ENCODE measurements at places on chromosomes 2 and 18. TPM values are rescaled to one million over a fixed set of nuclear protein-coding genes. Genes with fewer than 3 reads are reported as not detected.

DNA sequence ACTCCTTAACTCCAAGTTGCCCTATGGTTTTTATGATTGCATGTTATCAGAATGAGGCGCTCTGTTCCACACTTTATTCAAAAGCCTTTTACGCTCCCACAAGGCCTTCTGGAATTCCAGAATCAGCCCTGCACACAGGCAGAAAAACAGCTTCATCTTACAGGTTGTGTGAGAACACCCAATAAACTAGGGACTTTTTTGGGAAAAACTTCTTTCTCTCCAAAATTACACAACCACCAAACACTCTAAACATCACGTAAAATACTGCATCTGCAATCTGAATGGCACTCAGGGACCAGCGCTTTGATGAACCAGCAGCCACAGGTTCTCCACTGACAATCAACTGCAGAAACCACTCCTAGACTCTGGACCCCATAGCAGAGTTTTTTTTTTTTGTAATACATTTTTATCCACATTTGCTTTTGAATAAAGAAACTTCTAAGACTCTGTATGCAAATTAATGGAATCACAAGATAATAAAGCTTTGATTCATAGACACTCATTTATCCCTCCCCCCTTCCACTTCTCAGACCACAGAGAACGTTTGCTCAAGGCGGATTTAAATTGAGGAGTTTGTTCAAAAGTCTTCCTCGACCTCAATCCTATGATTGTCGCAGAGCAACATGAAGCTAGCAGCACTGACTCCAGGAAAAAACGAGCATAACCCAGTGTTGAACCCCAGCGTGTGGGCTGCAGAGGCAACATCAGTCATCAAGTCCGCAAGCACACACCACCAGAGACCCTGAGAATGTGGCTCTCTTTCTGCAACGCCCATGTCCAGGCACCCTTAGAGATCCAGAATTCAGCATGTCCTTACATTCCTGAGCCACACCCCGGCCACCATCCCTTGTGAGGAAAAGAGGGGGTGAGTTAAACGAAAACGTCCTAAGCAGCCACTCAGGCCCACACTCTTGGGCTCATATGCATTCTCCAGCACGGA is 116.5 kb downstream of the MBP start:
- peaks cover 40% of the 10 kb centered on the region for H3K4me1 ChIP-seq
- no peak overlapping the region for H3K27ac ChIP-seq
- peaks cover 72% of the 10 kb centered on the region for H3K36me3 ChIP-seq
- no peak overlapping the region for H3K4me3 ChIP-seq

MYO5B gene
- 0.33 TPM for total RNA-seq

DNA sequence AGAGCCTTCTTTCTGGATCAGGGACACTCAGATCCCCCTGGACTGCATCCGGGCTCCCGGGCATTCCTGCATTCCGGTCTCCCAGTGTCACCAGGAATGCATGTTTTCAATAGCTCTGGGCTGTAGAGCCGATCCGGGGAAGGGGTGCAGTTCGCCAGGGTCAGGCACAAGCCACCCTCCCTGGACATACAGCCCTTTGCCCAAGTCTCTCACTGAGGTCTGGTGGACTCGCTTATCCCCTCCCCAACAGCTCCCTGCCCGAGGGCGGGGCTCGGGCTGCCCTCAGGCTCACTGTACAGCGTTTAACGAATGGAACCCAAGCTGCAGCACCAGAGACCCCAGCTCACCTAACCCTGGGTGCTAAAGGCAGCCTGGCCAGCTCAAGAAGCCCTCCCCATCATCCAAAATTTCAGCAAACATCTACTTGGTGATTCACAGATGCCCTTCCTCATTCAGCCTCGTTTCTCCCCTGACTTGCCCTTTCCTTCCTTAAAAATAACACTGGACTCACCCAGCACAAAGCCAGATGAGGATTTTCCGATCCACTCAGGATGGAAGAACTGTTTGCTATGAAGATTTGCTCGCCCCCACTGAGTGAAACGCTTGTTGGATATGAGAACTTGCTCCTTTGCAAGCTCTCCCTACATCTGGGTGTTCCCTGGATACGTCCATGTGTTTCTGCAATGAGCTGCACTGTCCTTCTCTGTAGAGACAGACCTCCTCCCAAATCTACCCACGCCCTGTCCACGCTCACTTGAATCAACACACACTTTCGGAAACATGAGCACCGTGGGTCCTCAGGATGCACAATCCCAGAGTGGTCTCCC is 58.1 kb downstream of the PXDN start:
- no peak overlapping the region for H3K27ac ChIP-seq
- H3K27me3 ChIP-seq, result no peaks in the 10 kb centered on the region
- H3K4me1 ChIP-seq, result no peaks in the 10 kb centered on the region
- H3K36me3 ChIP-seq, result no peaks in the 10 kb centered on the region
- no peak overlapping the region for H3K4me3 ChIP-seq
- no peak for DNase-seq

GRCh38 chr18:58698701-58699193 is 27.5 kb downstream of the MALT1 start:
- DNase-seq, result no peak
- H3K4me3 ChIP-seq, result no peak overlapping the region
- H3K4me1 ChIP-seq, result no peaks in the 10 kb centered on the region
- no peak overlapping the region for H3K27ac ChIP-seq
- no peaks in the 10 kb centered on the region for H3K27me3 ChIP-seq

GRCh38 chr2:101608408-101609310 is 88.8 kb upstream of the MAP4K4 start:
- H3K27ac ChIP-seq, result no peak overlapping the region
- no peaks in the 10 kb centered on the region for H3K4me1 ChIP-seq
- DNase-seq, result no peak
- H3K27me3 ChIP-seq, result no peaks in the 10 kb centered on the region
- no peaks in the 10 kb centered on the region for H3K36me3 ChIP-seq

SLC9A4 gene
- total RNA-seq, result not detected

GRCh38 chr2:1613731-1614354 is 130.5 kb downstream of the PXDN start:
- no peak for DNase-seq
- no peak overlapping the region for H3K4me3 ChIP-seq
- H3K27me3 ChIP-seq, result no peaks in the 10 kb centered on the region
- no peaks in the 10 kb centered on the region for H3K36me3 ChIP-seq

DNA sequence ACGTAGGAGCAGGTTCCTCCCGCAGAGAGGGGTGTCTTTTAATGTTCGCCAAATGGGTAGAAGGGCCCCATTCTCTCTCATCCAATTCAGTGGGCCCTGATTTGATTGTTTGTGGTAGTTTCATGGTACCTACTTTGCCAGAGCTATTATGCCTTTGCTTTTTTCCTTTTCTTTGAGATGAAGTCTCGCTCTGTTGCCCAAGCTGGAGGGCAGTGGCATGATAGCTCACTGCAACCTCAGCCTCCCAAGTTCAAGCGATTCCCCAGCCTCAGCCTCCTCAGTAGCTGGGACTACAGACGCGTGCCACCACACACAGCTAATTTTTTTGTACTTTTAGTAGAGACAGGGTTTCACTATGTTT is 59.7 kb downstream of the DDX1 start:
- no peaks in the 10 kb centered on the region for H3K4me1 ChIP-seq
- no peaks in the 10 kb centered on the region for H3K27me3 ChIP-seq
- H3K27ac ChIP-seq, result no peak overlapping the region
- H3K4me3 ChIP-seq, result no peak overlapping the region

DNA sequence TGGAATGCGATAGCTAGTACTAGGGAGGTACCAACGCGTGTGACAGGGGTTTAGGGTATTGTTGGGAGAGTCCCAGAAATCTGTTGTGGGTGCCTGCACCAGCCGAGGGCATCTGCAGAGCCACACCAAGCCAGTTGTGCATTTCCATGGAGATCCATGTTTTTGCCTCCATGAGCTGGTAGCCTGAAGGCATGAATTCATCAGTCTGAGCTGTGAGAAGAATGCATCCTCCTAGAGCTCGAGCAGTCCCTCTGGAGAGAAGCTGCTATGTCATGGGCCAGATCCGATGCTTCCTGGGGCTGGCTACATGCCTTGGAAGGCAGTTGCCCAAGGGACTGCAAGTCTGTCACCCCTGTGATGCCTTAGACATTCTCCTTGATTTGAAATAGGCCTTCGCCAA is 57.9 kb downstream of the LIPG start:
- H3K36me3 ChIP-seq, result no peaks in the 10 kb centered on the region
- no peak overlapping the region for H3K27ac ChIP-seq
- DNase-seq, result no peak
- H3K4me1 ChIP-seq, result no peaks in the 10 kb centered on the region

ANO7 gene
- total RNA-seq, result 0.97 TPM

DNA sequence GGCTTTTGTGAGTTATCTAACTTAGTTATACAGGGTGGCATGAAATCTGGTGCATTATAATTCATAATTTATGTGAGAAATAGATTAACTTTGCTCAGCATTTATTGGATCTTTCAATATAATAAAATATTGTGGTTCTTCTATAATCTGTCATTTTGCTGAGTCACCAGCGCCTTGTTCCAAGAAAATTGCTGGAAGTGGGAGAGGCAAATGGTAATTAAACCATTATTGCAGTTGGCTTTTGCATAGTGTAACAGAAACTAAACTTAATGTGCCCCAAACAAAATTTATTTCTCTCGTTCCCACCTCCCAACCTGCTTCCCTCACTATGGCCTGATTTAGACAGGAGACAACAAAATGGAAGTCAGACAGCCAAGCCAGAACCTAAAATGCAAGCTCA is 146.3 kb downstream of the GALR1 start:
- H3K4me3 ChIP-seq, result no peak overlapping the region
- no peak for DNase-seq
- H3K27ac ChIP-seq, result no peak overlapping the region
- no peaks in the 10 kb centered on the region for H3K36me3 ChIP-seq
- H3K4me1 ChIP-seq, result no peaks in the 10 kb centered on the region

KCNJ3 gene
- not detected for total RNA-seq

DNA sequence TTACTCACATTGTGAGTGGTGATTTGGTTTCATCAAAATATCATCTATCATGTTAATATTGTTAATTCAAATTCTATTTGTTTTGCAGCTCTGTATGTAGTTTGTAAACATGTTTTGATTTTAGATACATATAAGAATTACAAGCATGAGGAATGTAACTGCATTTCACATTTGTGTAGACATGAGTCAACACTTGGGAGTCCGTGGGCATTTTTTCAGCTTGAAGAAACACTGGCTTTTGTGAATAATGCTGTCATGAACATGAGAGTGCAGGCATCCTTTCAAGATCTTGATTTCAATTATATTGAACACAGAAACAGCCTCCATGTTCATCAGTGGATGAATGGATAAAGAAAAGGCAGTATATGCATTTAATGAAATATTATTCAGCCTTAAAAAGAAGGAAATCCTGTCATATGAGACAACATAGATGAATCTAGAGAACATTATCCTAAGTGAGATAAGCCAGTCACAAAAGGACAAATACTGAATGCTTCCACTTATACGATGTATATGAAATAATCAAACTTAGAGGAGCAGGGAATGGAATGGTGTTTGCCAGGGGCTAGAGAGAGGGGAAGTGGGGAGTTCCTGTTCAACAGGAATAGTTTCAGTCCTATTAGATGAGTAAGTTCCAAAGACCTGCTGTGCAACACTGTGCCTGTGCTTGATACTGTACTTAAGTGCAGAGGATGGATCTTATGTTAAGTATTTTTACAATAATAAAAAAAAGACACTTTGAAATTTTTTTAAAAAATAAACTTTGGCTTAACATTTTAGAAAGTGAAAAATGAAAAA is 194.9 kb downstream of the LRATD1 start:
- no peak for DNase-seq
- no peaks in the 10 kb centered on the region for H3K36me3 ChIP-seq
- H3K27me3 ChIP-seq, result no peaks in the 10 kb centered on the region
- no peak overlapping the region for H3K4me3 ChIP-seq

GRCh38 chr2:70939839-70940580 is 4.3 kb downstream of the ATP6V1B1 start:
- H3K27me3 ChIP-seq, result no peaks in the 10 kb centered on the region
- H3K4me3 ChIP-seq, result no peak overlapping the region
- H3K27ac ChIP-seq, result no peak overlapping the region
- DNase-seq, result no peak
- H3K36me3 ChIP-seq, result no peaks in the 10 kb centered on the region

DNA sequence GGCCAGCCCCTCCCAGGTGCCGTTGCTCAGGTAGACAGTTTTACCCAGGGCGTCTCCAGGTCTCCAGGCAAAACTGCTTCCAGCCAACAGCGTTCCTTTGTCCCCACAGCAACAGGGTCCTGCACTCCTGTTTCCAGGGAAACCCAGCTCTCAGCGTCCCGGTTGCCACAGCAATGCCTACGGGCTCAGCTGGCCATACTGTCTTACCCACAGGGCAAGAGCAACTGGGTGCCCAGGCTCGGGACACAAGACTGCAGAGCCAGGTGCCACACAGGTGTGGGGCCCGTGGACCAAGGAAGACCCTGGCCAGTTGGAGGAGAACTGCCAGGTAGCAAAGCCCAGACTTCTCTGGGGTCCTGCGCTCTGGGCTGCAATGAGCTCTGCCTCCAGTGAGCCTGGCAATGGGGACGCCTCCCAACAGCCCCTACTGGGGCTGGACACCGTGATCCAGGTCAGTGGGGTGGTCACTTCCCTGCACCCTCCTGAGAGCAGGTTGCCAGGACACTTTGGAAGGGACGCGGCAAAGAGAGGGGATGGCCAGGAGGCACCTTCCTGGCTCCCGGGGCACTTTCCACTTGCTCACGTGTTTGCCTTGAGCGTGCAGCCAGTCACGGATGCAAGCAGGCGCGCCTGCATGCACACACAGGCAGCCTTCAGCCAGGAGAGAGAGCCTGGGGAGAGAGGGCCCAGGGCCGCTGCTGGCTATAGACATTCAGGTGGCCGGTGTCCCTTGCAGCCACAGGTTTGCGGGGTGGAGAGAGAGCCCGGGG is at the start of gene CROCC2:
Gene CROCC2, plus strand, starts transcription at position 196 of the 770 bp plus-strand sequence. Its CDS starts 178 bp downstream, at position 374.
- no peak within 1 kb of the TSS for H3K4me3 ChIP-seq
- H3K36me3 ChIP-seq, result no peaks in the 10 kb centered on the region
- no peak for DNase-seq
- no peak within 1 kb of the TSS for H3K27ac ChIP-seq
- H3K4me1 ChIP-seq, result no peaks in the 10 kb centered on the region
- no peaks in the 10 kb centered on the region for H3K27me3 ChIP-seq

DNA sequence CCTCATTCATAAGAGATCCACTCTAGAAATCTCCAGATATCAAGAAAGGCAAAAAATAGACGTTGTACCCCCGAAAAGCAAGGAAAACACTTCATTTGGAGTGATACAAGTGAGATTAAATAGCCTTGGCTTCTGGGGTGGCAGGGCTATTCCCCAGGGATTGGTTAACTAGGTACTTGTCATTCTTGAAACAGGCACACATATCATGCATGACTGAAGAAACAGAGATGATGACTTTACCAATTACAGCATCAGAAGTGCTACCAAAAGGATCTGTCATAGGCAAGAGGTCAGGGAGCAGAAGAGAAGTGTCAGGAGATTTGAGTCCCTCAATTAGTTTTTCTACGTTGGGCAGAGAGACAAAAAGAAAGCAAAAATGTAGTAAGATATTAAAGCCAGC is 45.2 kb upstream of the NFU1 start:
- no peak for DNase-seq
- H3K36me3 ChIP-seq, result peaks cover 33% of the 10 kb centered on the region
- no peak overlapping the region for H3K27ac ChIP-seq
- peaks cover 7% of the 10 kb centered on the region for H3K4me1 ChIP-seq
- no peak overlapping the region for H3K4me3 ChIP-seq
- H3K27me3 ChIP-seq, result no peaks in the 10 kb centered on the region
